ENCODE measurements at places on chromosomes 1 and 21.

- no peak for DNase-seq
These were observed 66.4 kb downstream of the DAB1 start for GRCh38 chr1:57357462-57357861.

GRCh38 chr21:38797470-38797869 is 8.3 kb upstream of the ETS2 start:
- no peak for DNase-seq

GRCh38 chr1:62131093-62131725 is 63.4 kb upstream of the L1TD1 start:
- DNase-seq: no peak

DNA sequence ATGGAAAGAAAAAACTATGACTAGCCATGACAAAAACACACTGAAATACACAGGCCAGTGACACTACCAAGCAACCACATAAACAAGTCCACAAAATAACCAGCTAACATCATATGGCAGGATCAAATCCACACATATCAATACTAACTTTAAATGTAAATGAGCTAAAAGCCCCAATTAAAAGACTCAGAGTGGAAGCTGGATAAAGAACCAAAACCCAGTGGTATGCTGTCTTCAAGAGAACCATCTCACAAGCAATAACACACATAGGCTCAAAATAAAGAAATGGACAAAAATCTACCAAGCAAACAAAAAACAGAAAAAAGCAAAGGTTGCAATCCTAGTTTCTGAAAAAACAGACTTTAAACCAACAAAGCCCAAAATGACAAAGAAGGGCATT is 476.2 kb upstream of the BEND5 start:
- no peak for DNase-seq

GRCh38 chr1:33710967-33711366 is 152.9 kb upstream of the HMGB4 start:
- no peak for DNase-seq

GRCh38 chr1:111197598-111198284 is 2.7 kb downstream of the DENND2D start:
- no peak for DNase-seq

DNA sequence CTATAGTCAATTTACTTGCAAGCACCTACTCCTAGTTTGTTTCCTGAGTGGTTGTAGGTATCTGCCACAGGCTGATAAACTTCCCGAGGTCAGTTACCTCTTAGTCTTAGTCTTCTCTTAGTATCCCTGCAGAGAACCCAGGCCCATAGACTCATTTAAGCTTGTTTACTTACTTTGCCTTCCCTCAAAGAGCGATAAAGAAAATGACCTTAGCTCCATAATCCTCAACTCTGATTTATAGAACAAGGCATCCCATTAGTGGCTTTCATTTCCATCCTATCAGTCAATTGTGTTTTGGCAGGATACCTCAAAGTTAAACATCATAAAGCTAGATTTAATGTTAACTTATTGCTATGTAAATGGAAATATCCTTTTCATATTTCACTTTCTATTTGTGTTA is 119.7 kb downstream of the UCHL5 start:
- no peak for DNase-seq

- DNase-seq: no peak
These were observed 36.8 kb downstream of the CITED4 start for GRCh38 chr1:40825435-40825788.

- DNase-seq: no peak
These were observed 68.7 kb downstream of the DNTTIP2 start for GRCh38 chr1:93810316-93810715.

GRCh38 chr1:201220388-201220715 is 29.7 kb downstream of the IGFN1 start:
- no peak for DNase-seq

DNA sequence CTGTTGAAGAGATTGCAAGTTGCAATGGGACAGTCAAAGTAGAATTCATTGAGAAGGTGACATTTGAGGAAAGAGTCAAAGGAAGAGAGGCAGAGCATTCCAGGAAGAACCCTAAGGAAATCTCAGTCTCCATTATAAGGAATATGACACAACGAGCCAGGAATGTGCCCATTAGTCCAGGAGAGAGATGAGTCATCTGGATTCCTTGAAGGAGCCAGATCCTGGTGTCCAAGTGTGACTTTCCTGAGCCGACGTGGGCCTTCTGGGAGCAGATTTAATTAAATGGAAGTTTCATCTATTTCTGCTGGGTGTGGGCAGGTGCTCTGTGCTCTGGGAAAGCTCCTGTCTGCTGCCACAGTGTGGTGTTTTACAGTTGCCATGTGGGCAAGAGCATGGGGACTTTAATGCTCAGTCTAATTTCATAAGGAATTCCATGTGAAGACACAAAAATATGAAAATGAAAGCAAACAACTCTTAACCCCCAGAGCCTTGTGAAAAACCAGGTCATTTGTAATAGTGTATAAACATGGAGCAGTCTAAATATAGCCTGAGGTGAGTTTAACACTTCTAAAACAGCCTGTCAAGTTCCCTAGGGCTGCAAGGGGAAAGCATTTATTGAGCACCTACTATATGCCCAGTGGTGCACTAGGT is 111.4 kb upstream of the ARTN start:
- DNase-seq: no peak

GRCh38 chr1:41783189-41783639 is 135.5 kb downstream of the HIVEP3 start:
- DNase-seq: no peak

DNA sequence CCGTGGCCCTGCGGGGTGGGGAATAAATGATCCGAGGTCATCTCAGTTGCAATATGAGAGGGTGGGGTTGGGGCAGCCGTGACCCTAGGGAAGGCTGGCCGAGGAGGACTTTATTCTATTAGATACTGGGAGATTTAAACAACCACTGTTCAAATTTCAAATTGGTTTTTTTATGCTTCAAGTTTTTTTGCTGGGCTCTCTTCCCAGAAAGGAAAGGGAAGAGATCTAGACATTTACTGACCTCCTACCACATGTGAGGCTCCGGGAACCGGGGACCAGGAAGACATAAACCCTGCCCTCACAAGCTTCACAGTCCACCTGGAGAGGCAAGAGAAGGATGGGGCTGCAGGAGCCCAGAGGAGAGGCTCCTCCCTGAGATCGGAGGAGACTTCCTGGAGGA is 207.3 kb downstream of the FOXD2 start:
- no peak for DNase-seq

DNA sequence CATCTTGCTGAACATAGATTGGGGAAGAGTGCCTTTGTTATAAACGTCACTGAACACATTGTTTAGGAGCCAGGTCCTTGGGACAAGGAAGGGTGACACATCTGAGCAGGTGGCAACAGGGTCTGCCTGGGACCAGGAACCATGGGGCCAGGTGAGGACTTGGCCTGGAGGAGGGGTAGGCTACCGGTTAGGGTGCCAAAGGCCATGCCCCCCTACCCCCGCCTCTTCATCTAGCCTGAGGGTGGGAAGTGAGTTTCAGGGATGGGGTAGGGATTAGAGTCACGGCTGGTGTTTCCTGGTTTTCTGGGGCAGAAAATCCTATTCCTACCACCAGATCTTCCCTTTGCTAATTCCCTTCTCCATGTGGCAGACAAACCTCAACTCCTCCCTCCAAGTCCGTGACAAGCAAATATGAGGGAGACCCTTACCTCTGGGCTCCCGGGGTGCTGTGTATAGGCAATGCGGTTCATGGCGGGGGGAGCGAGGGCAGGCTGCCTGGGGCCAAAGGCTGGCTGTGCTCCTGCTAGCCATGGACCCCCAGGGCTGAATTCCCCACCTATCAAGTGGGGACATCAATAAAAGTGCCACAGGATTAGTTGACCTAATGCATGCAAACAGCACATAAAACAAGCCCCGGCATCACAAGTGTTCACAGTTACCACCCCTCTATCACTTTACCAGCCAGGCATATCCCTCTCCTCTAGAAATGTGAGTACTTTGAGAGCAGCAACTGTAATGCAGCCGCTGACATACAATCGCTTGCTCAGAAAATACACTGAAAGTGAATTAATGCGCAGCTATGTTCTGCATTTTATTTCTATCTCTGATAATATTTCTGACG is 14.5 kb downstream of the CD247 start:
- no peak for DNase-seq

DNA sequence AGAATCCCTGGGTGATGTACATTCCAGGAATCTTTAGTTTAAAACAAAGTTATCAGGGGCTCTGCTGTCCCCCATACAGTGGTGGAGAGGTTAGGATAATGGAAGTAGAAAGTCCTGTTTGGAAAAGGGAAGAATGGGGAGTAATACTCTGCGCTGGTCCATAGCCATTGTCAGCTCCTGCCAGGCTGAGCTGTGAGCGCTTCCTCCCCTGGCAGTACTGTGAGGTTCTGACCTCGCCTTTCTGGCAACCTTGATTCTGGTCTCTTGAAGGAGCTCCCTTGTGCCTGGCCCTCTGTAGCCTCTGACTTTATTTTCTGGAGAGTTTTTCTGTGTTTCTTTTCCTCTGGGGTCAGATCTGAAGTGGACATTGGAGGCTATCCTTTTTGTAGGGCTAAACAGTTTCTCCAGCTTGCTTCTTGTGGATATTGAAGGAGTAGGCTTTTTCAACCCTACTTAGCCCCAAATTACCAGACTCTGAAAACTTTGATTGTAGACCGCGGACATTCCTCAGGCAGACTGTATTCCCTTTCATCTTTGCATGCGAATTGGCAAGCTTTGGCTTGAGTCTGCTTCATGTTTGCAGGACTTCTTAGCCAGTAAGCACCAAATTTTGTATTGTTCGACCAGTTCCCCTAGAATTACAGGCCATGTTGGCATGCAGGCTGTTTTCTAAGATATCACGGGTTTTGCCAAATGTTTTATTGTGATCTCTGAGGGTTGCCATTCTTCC is 13.8 kb downstream of the UBE4B start:
- no peak for DNase-seq

- DNase-seq: no peak
These were observed 63.0 kb downstream of the NR5A2 start for GRCh38 chr1:200090252-200091159.

DNA sequence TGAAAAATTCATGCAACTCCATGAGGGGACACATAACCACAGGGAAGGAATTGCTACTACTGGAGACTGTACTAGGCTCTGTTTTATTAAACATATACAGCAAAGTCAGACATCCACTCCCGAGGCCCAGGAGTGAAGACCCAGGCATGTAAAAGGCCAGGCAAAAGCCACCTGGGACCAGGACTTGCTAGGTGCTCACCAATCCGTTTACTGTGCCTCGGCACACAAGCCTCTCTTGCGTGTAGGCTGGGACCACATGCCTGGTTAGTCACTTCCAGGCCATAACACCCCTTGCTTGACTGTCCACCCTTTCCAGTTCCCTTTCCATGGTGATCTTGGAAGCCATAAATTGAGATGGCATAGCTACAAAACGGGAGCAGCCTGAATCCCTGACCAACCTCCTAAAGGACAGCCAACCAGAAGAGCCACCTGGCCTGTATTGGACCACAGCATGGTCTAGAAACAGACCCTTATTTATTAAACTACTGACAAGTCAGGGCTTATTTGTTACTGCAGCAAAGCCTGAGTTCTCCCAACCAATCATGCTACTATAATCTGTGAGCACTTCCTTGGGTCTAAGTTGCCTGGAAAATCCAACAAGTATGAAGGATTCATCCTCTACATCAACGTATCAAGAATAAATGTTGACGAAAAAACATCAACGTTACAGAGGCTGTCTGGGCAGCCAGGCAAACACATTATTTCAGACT is 39.7 kb downstream of the URB1 start:
- DNase-seq: no peak

GRCh38 chr1:236027104-236027503 is 37.8 kb downstream of the NID1 start:
- DNase-seq: no peak

DNA sequence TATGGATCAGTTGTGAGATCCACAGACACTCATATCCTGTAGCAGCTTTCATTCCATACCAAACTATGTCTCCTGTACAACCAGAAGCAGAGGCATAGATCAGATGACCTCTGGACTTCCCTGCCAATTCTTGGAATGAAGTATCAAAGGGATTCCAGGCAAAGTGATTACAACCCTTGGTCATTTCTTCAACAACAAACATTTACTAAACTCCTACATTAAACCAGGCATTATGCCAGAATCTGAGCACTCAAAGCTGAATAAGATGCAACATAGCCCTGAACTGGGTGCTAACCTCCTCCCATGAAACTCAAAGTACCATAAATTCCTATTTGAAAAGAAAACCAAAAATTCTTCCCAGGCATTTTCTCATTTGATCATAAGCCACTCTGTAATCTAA is 121.2 kb upstream of the SGIP1 start:
- DNase-seq: no peak

DNA sequence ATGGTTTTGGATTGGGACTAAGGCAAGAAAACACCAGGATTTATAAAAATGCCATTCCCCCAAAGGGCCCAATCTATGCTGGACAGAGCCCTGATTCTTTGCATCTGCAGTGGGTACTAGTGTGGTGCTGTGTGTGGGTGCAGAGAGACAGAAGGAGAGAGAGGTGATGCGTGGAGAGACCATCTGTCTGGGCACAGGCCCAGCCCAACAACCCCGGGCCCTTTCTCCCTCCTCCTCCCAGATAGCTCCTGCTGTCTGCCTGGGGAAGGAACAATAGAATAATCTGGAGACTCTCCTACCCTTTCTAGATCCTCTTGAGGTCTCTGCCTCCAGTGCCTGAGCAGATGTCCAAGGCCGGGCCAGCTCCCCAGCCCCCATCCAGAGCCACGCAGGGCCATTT is 15.1 kb downstream of the KIAA1614 start:
- no peak for DNase-seq

GRCh38 chr21:44874497-44875315 is 1.2 kb upstream of the PTTG1IP start:
- DNase-seq: no peak

DNA sequence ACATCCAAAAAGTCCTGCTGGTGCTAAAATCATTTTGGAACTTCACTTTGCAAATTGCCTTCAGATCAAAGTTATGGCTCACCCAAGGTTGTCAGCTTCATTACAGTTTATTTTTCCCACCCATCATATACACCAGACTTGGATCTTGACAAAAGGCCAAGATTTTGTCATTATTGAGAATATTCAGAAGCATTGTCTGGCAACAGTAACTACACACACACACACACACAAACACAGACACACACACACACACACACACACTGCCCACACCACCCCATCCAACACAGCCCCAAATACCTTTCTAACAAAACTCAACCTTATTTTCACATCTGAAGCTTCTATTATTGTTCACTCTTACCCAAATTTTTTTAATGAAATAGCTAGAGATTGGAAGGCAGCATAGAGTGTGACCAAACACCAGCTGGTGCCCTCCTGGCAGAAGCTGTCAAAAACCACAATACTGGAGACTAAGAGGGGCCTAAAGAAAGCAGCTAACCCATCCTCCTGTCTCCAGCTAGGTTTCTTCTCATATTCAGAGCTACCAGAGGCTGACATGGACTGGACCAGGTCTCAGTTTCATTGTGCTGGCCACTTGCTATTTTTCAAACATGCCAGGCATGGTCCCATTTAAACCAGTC is 139.1 kb upstream of the ZC3H11B start:
- no peak for DNase-seq

GRCh38 chr1:87202922-87203655 is 125.6 kb upstream of the LMO4 start:
- DNase-seq: no peak
